COR-L47 (cell line): ENCODE measurements at places on chromosomes 1 and 21.

DNA sequence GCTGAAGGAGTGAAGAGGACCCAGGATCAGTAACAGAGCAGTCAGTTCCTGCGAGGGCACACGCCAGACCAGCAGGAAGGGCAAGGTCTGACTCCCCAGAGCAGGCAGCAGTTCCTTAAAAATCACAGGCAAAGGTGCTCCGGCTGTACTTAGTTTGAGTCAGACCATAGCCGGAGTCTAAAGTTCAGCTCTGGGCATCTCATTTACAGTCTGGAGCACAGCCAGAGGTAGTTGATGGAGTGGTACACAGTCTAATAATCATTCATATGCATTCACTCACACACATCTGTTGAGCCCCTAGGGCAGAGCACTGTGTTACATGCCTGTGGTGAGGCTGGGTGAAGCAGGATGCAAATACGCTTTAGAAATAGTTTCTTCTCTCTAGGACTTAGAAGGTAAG, 7.3 kb upstream of the AMIGO1 start:
- DNase-seq: no peak

DNA sequence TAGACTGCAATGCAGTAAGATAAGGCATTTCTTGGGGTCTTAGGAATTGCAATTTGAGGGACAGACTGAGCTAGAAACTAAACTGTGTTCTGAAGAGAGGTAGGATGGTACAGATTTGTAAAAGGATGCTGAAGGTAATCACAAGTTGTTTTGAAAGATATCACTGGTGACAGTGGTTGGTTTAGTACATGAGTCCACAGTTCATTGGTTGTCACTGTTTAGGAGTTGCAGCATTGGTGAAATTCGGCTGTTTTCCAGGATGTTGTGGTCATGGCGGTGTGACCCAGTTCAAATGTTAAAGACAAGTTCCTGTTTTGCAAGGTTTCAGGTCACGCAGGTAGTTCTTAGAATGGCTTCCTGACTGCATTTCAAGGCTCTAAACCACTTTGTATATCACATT, 292.8 kb upstream of the B3GALT2 start:
- no peak for DNase-seq

DNA sequence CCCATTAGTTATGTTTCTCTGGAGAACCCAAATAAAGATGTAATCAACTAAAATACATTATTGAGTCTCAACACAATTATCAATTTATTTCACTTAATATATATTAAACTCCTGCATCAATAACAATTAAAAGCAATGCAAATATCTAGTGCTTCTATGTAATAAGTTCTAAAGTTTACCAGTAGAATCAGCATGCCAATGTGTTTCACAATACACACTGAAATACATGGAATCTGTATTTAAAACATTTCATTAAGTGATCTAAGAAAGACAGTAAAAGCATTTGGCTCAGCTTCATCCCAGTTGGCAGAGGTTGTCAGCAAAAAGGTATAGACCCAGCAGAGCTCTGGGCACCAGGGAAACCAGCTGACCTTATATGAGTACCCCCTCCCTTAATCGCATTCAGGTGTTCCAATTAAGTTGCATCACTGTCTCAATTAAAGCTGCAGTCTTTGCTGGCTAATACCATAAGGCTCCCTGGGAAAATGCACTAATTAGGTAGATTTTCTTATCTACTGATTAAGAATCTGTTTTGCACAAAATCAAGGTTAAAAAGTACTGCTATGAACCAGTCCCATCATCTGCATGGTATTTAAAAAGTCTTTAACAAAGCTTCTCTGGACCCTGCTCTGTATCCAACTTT, 63.1 kb downstream of the NIBAN1 start:
- DNase-seq: no peak

DNA sequence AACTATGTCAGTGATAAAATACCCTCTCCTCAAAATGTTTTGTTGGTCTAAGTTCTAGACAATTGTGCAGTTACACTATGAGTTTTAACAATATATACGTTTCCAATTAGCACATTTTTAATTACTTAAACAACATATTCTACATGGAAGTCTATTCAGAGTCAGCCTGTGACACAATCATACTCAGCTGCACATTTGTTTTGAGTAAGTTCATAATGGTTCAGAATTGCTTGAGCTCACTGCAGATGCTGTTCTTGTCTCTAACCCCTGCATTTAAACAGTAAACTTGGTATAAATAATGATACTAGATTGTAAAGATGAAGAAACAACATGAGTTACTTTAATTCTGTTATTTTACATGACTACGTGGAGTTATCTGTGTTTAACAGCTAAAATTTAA, 30.6 kb downstream of the CDKN2C start:
- no peak for DNase-seq
